Amniotic epithelial cell (primary cell): ENCODE measurements at places on chromosomes 5 and 9.
A peak's percentile ranks its signal among the peaks of the same experiment; 100 is the strongest.

- no peak for DNase-seq
Measured at GRCh38 chr9:37004424-37004935, 29.6 kb downstream of the PAX5 start.

DNA sequence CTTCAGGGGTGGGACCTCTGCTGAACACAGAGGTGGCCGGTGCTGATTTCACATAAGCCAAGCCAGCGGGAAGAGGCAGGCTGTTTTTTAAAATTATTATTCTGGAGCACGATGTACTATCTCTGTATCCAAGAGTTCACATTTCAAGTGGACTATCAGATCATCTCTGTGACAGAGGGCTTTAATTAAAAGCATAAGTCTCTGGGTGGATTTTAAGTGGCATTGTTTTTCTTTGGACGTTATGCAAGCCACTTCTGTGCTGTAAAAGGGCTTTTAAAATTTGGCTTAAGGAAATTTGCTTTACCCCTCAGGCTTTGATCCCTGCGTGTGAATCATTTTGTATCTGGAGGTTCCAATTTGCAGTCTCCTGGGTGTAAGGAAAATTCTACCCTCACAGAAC lies 124.7 kb downstream of the PALM2AKAP2 start:
- no peak for DNase-seq

- DNase-seq: no peak
Measured at GRCh38 chr9:136589766-136590763, 44.2 kb upstream of the NOTCH1 start.

DNA sequence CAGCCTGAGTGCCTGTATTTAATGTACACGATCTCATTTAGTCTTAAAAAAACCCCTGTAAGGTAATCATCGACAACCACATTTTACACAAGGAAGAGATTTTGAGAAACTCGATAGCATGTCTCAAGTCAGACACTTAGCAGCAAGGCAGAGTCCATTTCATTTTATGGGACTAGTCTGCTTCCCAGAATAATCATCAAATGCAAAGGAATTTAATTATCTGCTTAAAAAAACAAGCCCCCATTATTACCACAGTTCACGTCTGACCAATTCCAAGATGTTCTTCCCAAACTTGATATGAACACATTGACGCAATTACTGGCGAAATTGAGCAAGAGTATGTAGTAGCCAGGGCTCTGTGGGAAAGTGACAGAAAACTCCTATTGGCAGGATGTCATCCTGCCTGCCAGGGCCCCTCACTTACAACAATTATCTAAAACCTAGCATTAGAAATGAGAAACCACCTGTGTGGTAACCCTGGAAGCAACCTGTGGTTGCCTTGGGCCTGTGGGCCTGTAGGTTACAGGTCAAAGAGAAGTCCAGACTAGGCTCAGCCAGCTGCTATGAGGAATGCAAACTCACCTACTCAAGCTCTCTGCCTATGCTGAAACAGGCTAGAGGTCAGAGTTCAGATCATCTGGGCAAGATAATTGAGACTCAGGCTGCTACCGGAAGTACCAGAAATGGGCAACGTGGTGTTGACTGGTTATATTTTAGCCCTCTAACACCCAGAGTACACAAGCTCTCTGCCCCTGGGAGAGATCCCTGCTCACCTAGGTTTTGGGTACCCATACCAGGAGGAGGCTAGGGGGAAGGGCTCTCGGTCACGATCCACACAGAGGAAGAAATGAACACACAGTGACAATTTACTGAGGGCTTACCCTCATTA lies 1.6 kb downstream of the B4GALT1 start:
- peak; percentile 92 for DNase-seq
